ENCODE measurements at places on chromosomes 2 and 18.

- no peak for DNase-seq
Measured at GRCh38 chr2:152444448-152444847, 109.5 kb downstream of the FMNL2 start.

DNA sequence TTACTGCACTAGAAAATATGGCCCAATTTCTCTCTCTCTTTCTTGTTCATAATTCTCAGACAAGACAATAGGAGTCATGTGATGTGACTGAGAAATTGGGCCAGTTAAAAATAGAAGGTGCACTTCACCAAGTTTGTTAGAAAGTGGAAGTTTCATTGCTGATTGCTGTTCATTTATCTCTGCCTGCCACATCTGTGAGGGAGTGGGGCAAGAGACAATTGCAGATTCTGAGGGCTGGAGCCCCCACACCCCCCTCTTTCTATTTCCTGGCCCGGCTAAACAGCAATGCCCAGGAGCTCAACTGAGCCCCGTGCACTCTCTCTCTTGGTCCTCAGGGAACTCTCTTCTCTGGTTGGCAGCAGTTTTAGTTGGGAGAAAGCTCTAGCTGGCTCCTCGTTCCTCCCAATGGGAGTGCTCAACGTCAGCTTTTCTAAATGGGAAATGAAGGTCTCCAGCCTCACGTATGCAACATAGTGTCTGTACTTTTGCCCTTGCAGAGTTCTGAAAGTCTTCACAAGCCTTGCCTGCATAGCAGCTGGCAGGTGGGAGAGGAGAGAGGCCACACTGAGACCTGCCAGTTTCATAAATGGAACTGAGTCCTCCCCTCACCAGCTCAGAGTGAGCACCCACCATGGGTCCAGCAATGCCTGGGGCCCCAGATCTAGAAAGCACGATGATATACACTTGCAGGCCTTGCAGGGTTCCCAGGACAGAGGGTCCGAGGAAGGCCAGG lies 115.7 kb downstream of the MYCN start:
- no peak for DNase-seq

GRCh38 chr2:217383620-217384019 lies 523.8 kb upstream of the TNP1 start:
- no peak for DNase-seq

DNA sequence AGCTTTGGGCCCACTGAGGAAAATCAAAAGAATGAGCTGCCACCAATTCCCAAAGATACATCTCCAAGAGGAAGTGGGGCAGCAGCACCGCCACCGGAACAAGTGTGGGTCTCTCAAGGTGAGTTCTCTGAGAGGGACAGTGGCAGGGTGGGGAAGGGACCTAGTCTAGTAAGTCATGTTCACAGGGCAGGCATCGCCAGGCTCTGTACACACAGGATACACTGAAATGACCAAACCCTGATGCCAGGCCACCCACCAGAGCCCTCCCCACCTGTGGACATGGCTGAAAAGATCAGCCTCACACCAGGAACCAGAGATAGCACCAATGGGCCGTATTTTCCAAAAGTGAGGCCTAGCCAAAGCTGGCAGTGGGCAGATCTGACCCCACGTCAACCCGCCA lies 108.2 kb upstream of the SMAD2 start:
- no peak for DNase-seq

DNA sequence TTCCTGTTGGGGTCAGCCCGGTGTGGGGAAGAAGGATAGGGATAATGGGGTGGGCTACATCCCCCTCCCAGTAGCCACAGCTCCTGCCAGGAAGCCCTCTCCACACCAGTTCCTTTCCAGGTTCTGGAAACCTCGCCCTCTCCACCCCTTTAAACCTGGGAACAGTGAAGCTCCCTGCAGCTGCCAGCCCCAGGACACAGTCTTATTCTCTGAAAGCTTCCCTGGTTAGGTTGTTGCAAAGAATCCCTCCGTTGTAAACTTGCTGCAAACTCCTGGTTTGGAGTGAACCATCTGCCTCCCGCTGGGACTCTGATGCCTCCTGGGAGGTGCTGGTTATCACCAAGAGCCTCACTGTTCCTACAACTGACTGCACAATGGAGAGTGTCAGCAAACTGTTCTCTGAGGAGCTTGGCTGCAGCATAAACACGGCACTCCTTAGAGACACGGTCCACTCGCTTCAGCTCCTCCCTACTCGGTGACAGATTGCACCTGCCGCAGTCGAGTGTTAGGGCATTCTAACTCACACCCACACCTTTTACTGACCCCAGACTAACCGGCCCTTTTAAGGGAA lies 261.8 kb upstream of the RAB6C start:
- DNase-seq, result no peak

- DNase-seq, result no peak
Measured at GRCh38 chr2:27250652-27251379, 12.0 kb downstream of the SLC30A3 start.

- DNase-seq, result no peak
Measured at GRCh38 chr2:218368621-218369153, 12.0 kb downstream of the CATIP start.

DNA sequence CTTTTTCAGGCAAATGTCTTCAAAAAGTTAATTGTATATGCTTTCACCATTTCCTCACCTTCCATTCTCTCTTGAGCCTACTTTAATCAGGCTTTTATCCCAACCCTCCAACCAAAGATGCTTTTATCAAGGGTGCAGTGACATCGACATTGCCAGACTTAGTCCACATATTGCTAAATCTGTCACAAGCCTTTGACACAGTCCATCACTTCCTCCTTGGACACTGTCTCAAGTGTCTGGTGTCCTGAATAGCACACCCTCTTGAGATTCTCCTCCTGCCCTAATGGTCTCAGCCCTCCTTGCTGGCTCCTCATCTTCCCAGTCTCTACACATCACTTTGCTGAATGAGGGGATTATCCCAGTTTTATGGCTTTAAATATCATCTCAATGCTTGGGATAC lies 147.5 kb upstream of the SLC39A10 start:
- DNase-seq, result no peak

GRCh38 chr2:182447163-182447562 lies 20.3 kb upstream of the PDE1A start:
- DNase-seq, result no peak

DNA sequence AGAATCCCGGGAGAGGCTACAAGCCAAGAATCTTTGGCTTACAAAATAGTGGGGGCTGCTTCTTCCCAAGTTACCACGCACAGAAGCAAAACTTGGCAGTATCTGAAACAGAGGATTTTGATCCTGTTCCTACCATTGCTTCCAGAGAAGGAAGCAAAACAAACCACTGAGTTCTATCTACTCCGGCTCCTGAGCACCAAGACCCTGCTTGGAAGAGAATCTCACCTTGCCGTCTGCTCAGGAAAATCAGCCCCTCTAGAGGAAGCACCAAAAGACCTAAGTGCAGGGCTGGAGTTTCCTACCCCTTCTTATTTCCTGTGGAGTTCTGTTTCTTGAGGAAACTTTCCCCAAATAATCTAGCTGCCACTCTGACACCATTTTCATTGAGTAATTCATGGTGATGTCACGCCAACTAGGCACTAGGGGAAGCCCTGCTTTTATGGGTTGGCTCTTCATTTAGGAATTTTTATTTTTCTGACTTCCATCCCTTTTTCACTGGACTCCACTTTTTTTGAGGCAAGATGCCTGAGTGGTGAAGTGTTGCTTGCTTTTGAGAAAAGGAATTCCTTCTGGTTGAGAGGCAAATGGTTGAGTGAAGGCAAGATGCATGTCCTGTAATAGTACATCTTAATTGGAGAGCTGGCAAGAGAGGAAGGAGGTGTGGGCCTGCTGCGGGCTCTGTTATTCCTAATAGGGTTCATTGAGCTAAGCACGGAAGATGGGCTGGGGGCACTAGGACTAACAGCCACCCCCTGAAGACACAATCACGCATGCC lies 36.8 kb upstream of the EML4 start:
- DNase-seq, result no peak

DNA sequence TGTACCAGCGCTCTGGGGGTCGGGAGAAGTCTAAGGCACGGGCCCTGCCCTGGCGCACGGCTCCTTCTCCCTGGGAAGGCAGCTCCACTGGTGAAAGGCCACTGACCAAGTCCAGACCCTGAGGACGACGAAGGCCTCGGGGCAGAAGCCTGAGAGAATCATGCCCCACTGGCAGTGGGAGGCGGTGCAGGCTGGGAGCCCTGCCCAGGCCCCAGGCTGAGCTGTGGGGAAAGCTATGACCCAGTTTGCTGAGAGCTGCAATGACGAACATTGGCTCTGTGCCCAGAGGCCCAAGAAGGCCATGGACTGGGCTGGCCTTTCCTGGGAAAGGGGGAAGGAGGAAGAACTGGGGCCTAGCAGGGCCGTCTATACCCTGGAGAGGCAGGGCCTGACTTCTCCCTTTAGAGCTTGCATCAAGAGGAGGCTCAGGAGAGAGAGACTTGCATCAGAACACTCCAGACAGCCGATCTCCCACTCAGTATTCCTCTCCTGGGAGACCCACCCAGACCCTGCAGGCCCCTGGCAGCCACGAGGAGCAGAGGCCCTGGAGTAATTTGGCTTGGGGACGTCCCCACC lies 32.9 kb downstream of the HS1BP3 start:
- DNase-seq, result no peak

DNA sequence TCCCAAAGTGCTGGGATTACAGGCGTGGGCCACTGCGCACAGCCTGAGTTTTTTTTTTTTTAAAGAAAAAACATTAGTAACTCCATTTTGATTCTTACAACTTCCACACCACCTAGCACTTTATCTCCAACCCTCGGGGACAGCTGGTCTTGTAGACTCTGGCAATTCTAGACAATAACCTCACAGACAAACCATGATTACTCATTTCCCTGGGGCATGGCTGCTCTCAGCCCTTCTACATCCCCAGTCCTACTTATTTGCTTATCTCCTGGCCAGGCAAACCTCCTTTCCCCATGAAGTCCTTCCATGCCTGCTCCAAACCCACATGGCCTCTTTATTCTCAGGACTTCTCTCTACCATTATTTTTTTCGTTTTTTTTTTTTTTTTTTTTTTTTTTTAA lies 91.1 kb downstream of the ACTR3 start:
- DNase-seq, result no peak

GRCh38 chr2:55781542-55781941 lies 87.9 kb upstream of the PNPT1 start:
- DNase-seq, result no peak

GRCh38 chr2:235934774-235935484 lies 233.3 kb downstream of the GBX2 start:
- DNase-seq, result no peak

GRCh38 chr2:31054842-31055388 lies 83.3 kb downstream of the GALNT14 start:
- DNase-seq, result no peak

GRCh38 chr18:26493021-26493420 lies 55.3 kb downstream of the KCTD1 start:
- no peak for DNase-seq

- no peak for DNase-seq
Measured at GRCh38 chr2:46493241-46493970, 14.0 kb downstream of the TMEM247 start.

- DNase-seq, result no peak
Measured at GRCh38 chr2:129469871-129470270, 509.6 kb upstream of the RAB6C start.

DNA sequence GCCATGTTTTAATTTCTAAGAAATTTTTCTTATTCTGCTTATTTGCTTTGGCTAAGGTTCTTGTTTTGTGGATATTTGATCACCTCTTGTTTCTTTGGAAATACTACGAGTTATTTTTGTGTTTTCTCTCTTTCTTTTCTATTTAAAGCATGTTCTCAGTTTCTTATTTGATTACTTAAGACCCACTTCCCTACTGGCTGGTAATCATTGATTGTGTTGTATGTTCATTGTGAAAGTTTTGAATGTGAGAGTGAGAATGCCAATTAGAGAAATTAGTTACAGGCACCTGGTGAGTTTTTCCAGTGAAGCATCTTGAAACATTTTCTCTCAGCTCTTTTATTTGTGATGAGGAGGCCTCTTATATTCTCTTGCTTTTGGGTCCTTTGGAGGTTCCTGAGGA lies 226.7 kb upstream of the MC4R start:
- no peak for DNase-seq

- no peak for DNase-seq
Measured at GRCh38 chr2:231412618-231412963, 17.1 kb downstream of the B3GNT7 start.

- DNase-seq, result no peak
Measured at GRCh38 chr2:215554689-215555498, 119.0 kb upstream of the FN1 start.

GRCh38 chr18:60188958-60189357 lies 183.6 kb downstream of the MC4R start:
- no peak for DNase-seq

DNA sequence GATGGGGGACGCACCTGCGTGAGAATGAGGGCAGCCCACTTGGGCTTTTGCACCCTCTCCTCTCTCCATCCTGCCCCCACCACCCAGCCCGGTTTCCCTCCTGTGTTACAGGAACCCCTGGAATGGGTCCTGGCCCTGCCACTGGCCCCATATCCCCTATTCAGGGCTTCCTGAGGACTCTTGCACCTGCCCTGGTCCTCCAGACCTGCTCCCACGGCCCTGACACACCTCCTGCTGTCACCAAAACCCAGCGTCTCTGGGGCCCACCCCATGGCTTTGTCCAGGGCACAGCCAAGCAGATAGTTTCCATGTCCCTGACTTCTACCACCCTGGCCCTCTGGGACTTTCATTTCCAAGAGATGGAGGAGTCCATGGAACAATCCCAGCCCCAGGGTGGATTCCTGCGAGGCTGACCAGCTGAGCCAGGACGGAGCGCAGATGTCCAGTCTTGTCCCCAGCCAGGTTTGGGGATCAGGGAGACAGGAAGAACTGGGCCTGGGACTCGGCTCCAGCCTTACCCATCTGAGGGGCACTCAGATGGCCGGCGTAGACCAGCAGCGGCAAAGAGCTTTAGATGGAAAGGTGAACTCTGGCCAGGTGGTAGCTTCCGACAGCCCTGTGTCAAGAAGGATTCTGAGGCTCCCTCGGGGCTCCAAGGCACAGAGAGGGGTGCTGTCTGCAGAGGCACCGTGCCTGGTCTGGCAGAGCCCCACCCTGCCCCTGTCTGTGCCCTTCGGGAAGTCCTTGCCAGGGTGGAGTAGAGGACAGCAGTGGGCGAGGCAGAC lies 12.0 kb downstream of the GPR35 start:
- DNase-seq, result no peak

GRCh38 chr2:105618351-105618659 lies 126.4 kb upstream of the NCK2 start:
- no peak for DNase-seq

DNA sequence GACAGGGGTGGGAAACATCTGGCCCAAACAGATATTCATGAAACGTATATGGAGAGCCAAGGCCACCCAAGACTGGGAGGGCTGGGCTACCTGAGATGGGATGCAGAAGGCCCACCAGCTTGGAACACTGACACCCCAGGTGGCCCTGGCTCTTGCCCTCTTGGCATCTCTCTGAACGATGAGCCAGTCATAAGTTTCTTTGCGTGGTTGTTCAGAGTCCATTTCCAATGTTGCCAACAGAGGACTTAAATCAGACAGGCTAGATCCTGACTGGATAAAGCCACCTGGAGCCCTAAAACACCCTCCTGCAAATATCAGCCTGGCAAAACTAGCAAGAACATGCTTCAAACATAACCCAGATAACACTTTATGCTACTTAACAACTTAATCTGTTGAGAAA lies 42.6 kb downstream of the LPIN2 start:
- DNase-seq, result no peak

- no peak for DNase-seq
Measured at GRCh38 chr2:204365811-204366210, 179.5 kb upstream of the PARD3B start.
